ENCODE measurements at places on chromosomes 13 and 19. TPM values are rescaled to one million over a fixed set of nuclear protein-coding genes. Genes with fewer than 3 reads are reported as not detected.
A peak's percentile ranks its signal among the peaks of the same experiment; 100 is the strongest.

Gene FSD1
- total RNA-seq: 1.9 TPM

DNA sequence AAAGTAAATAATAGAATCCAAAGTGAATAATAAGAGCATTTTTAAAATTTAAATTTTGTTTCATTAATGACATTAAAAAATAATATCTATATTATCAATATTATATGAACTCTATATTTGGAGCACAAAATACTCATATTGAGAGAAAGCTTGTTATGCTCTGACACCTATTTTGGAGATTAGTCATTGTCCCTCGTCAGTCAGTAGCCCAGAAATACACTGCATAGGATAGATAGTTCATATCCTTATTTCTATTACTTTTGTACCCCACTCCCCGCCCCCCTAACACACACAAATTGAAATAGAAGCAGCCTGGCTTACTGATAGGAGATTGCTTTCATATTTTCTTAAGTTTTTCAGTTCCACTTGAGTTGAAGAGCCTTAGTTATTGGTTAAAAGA lies 652.8 kb downstream of the PCDH9 start:
- H3K27ac ChIP-seq: no peak overlapping the region
- no peak for DNase-seq
- no peaks in the 10 kb centered on the region for H3K4me1 ChIP-seq
- no peaks in the 10 kb centered on the region for H3K36me3 ChIP-seq
- H3K27me3 ChIP-seq: no peaks in the 10 kb centered on the region
- H3K4me3 ChIP-seq: no peak overlapping the region

DNA sequence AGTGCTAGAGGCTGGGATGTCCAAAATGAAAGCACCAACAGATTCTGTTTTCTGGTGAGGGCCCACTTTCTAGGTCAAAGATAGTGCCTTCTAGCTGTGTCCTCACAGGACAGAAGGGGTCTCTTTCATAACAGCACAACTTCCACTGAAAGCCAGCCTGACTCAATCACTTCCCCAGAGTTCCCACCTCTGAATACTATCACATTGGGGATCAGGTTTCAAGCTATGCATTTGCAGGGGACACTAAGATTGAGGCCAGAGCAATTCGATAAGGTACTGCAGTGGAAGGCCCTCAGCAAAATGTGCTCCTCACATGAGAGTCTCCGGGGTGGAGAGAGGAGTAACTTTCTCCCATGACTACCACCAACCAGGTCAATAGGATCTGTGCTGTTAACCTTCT lies 1501.5 kb downstream of the EFNB2 start:
- H3K4me1 ChIP-seq: no peaks in the 10 kb centered on the region
- no peaks in the 10 kb centered on the region for H3K36me3 ChIP-seq
- no peak for DNase-seq
- no peak overlapping the region for H3K4me3 ChIP-seq

- no peaks in the 10 kb centered on the region for H3K4me1 ChIP-seq
- H3K36me3 ChIP-seq: peaks cover 4% of the 10 kb centered on the region
- DNase-seq: no peak
- H3K27ac ChIP-seq: no peak overlapping the region
- H3K27me3 ChIP-seq: no peaks in the 10 kb centered on the region
Measured at GRCh38 chr13:41774605-41775218, 186.2 kb downstream of the VWA8 start.

GRCh38 chr13:81781471-81781870 lies 1440.5 kb upstream of the SPRY2 start:
- no peak overlapping the region for H3K27ac ChIP-seq
- no peaks in the 10 kb centered on the region for H3K36me3 ChIP-seq

DNA sequence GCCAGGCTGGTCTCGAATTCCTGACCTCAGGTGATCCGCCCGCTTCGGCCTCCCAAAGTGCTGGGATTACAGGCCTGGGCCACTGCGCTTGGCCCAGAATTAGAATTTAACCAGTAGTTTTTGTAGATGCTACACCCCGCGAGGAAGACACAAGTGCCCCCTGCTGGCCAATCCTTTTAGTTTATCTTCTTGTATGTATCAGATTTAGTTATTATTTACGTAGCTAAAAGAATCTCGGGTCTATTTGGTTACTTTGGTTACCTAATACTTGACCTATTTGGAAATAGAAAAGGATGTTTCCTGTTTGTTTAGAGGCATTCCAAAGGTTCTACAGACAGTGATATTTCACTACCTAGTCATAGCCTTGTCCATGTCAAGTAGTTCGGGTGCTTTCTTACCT lies 22.0 kb downstream of the MUC16 start:
- peak; percentile 19 for DNase-seq
- H3K36me3 ChIP-seq: no peaks in the 10 kb centered on the region
- no peak overlapping the region for H3K4me3 ChIP-seq
- H3K27ac ChIP-seq: no peak overlapping the region

- no peak for DNase-seq
- no peak overlapping the region for H3K4me3 ChIP-seq
- H3K27me3 ChIP-seq: no peaks in the 10 kb centered on the region
- H3K4me1 ChIP-seq: no peaks in the 10 kb centered on the region
- H3K27ac ChIP-seq: no peak overlapping the region
Measured at GRCh38 chr13:107209824-107210722, 642.1 kb upstream of the ARGLU1 start.

GRCh38 chr19:51005248-51005647 lies 3.8 kb upstream of the KLK8 start:
- H3K27ac ChIP-seq: no peak overlapping the region
- no peak overlapping the region for H3K4me3 ChIP-seq
- H3K4me1 ChIP-seq: no peaks in the 10 kb centered on the region
- H3K27me3 ChIP-seq: peaks cover 14% of the 10 kb centered on the region

DNA sequence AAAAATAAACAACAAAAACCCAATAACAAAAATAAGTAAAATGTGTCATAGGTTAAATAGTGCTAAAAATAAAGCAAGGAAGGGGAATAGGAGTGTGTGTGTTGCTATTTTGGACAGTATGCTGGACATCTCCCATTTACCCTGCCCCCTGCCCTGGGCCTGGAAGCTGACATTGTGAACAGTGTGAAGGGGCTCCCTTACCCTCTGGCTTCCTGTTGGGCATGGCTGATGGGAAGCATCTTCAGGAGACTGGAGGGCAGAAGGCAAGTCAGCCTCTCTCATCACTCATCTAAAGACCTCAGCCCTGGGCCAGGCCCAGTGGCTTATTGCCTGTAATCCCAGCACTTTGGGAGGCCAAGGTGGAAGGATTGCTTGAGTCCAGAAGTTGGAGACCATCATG lies 26.7 kb downstream of the KCTD15 start:
- H3K27me3 ChIP-seq: peaks cover 21% of the 10 kb centered on the region
- H3K36me3 ChIP-seq: no peaks in the 10 kb centered on the region
- H3K4me3 ChIP-seq: no peak overlapping the region
- H3K27ac ChIP-seq: no peak overlapping the region

Gene CGB5
- not detected for total RNA-seq

DNA sequence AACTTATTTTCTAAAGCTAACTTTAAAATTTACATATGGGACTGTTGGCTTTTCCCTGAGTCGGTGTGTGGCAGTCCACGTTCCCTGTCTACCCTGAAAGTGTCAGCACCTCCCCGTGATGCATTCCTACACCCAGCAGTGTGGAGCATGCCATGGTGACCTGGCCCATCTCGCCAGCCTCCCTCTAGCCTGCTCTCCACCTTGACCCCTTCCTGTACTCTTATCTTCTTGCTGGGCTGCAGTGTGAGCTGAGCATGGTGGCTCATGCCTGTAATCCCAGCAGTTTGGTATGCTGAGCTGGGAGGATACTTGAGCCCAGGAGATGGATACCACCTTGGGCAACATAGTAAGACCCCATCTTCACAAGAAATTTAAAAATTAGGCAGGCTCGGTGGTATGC lies 25.4 kb downstream of the MICOS13 start:
- H3K4me3 ChIP-seq: no peak overlapping the region
- H3K4me1 ChIP-seq: no peaks in the 10 kb centered on the region
- peaks cover 100% of the 10 kb centered on the region for H3K36me3 ChIP-seq
- H3K27me3 ChIP-seq: no peaks in the 10 kb centered on the region

DNA sequence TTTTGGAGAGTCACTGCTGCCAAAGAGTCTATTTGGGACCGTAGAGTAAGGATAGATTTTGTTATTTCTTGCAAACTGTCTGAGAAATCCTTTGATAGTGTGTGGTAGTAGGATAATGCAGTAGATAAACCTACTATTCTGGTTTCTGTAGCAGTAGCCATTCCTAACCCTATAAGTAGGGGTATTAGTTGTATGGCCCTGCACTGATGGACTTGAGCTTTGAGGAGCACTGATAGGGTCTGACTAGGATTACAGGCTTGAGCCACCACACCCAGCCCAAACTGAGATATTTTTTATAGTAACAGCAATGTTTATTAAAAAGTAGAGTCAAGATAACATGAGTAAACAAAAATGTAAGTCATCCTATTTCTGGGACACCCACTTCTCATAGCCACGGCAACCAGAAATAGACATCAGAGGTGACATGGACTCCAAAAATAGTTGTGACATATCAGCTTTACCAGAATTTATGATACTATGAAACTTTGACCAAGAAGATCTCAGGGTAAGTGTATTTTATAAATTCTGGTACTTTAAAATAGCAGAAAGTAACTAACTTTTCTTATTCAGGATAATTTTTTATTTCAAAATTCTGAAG lies 479.1 kb downstream of the SUCLA2 start:
- no peaks in the 10 kb centered on the region for H3K36me3 ChIP-seq
- H3K27me3 ChIP-seq: no peaks in the 10 kb centered on the region
- no peak overlapping the region for H3K27ac ChIP-seq
- H3K4me1 ChIP-seq: no peaks in the 10 kb centered on the region
- no peak for DNase-seq

DNA sequence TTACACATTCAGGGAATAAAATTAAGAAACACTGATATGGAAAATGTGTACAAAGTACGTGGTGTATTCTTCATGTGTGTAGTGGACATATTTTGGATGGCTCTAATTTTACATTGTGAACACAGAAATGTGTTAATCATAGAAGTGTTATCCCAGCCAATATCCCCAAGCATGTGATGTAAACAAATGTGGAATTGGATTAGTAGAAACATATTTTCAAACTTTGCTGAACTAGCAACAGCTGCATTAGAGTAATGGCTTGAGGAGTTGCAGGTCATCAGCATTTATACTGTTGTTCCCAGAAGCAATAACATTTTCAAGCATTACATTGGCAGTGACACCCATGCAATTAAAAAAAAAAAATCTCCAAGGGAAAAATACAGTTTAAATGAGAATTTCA lies 600.6 kb downstream of the SLITRK1 start:
- no peak overlapping the region for H3K4me3 ChIP-seq
- no peaks in the 10 kb centered on the region for H3K36me3 ChIP-seq
- no peak for DNase-seq
- no peaks in the 10 kb centered on the region for H3K27me3 ChIP-seq
- no peaks in the 10 kb centered on the region for H3K4me1 ChIP-seq
- no peak overlapping the region for H3K27ac ChIP-seq

- no peaks in the 10 kb centered on the region for H3K27me3 ChIP-seq
- no peaks in the 10 kb centered on the region for H3K4me1 ChIP-seq
- no peak for DNase-seq
- no peaks in the 10 kb centered on the region for H3K36me3 ChIP-seq
- no peak overlapping the region for H3K4me3 ChIP-seq
- H3K27ac ChIP-seq: no peak overlapping the region
Measured at GRCh38 chr13:55999709-56000108, 1141.0 kb upstream of the PRR20A start.

DNA sequence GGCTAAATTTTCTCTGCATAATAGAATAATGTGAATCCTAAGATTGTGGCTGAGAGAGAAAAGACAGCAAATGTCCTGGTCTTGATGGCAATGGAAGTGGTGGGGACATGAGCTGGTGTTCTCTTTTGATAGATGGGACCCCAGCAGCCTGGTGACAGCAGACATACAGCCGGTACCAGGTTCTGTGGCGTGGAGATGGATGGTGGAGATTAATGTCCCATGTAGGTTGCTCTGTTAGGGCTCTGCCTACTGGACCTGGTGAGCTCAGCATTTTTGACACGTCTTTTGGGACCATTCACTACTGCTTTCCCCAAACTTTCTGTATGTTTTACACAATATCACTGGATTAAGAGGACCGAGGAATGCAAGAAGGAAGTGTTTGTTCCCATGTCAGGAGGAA lies 8.2 kb upstream of the SIGLEC14 start:
- peaks cover 31% of the 10 kb centered on the region for H3K4me1 ChIP-seq
- no peak overlapping the region for H3K27ac ChIP-seq
- DNase-seq: no peak
- H3K4me3 ChIP-seq: no peak overlapping the region

- H3K27me3 ChIP-seq: no peaks in the 10 kb centered on the region
- H3K4me3 ChIP-seq: no peak overlapping the region
- no peaks in the 10 kb centered on the region for H3K4me1 ChIP-seq
- H3K27ac ChIP-seq: no peak overlapping the region
- no peak for DNase-seq
Measured at GRCh38 chr19:56930647-56931535, 90.4 kb upstream of the PEG3 start.

- no peaks in the 10 kb centered on the region for H3K27me3 ChIP-seq
- peak within 1 kb of the TSS; percentile 13 for H3K4me3 ChIP-seq
- H3K27ac ChIP-seq: peak within 1 kb of the TSS; percentile 93
- no peaks in the 10 kb centered on the region for H3K36me3 ChIP-seq
- peak; percentile 95 for DNase-seq
- H3K4me1 ChIP-seq: peaks cover 44% of the 10 kb centered on the region
Measured at GRCh38 chr19:38877781-38878574, at the start of gene RINL. TSS of gene RINL (minus strand) at chr19:38878275. CDS start at chr19:38876742, 1,533 bp downstream.

DNA sequence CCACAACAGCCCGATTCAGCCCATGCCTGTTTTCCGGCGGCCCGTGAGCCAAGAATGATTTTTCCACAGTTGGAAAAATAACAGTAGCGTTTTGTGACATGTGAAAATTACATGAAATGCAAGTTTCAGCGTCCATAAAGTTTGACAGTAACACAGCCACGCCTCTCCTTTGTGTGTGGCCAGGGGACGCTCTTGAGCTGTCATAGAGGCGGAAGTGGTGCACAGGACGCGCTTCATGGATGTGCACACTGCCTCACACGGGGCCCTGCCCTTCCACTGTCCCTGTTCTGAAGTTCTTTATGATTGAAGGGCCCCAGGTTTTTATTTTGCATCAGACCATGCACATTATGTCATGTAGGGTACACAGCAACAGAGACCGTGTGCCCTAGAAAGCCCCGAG lies 12.4 kb upstream of the ELAVL1 start:
- H3K4me1 ChIP-seq: peaks cover 5% of the 10 kb centered on the region
- peak; percentile 85 for DNase-seq
- no peak overlapping the region for H3K27ac ChIP-seq
- no peak overlapping the region for H3K4me3 ChIP-seq
- H3K27me3 ChIP-seq: no peaks in the 10 kb centered on the region
- no peaks in the 10 kb centered on the region for H3K36me3 ChIP-seq

DNA sequence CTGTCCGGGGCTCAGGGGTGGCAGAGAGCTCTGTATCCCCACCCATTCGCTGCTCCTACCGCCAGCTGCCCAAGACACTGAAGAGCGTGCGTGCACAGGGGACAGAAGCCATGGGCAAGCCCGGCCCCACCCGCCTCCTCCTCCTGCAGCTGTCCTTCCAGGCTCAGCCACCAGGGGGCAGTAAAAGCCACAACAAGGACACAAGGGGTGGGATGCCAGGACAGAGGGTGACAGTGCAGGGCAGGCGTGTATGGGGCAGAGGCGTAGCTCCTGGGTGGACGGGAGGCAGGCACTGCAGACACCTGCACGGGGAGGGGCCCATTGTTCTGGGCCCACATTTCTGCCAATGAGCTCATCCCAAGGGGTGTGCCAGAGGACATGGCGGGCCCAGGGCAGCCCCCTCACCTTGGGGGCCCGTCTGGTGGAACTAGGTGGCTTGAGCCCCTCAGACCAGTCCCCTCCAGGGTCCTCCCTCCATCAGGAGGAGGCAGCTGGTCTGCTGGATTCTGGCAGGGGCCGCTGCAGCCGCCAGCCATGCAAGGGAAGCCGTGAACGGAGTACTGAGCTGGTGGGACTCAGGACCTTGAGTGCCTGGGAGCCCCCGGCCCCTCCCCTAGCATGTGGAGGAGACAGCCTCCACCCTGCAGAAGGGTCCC lies 61.2 kb downstream of the MLLT1 start:
- H3K36me3 ChIP-seq: peaks cover 35% of the 10 kb centered on the region
- no peak overlapping the region for H3K27ac ChIP-seq
- H3K4me1 ChIP-seq: peaks cover 3% of the 10 kb centered on the region
- no peaks in the 10 kb centered on the region for H3K27me3 ChIP-seq
- H3K4me3 ChIP-seq: no peak overlapping the region

Gene NEK5
- 0.10 TPM for total RNA-seq

Measured in spleen (tissue), 13 donors.